ENCODE measurements at places on chromosomes 12 and 14.

- peak; percentile 57 for DNase-seq
Observed at GRCh38 chr14:89957791-89958190, 2.1 kb downstream of the TDP1 start.

GRCh38 chr12:108210001-108210400 lies 80.9 kb downstream of the WSCD2 start:
- no peak for DNase-seq

DNA sequence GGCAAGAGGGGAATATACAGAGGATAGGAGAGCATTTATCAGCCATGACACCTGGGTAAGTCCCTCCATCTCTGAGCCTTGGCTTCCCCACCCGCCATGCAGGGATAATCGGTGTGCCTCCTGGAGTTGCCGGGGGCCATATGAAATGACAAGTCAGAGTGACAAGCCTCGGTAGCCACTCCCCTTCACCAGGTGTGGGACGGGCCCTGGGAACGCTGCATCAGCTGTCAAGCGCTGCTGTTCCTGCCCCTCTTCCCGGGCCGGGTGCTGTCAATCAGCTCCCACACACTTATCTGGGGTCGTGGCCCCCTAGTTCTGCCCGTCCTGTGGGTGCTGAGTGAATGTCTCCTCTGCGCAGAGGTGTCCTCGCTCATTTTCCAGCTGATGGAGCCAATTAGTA lies 57.2 kb downstream of the MVK start:
- no peak for DNase-seq

GRCh38 chr12:80142640-80143039 lies 43.3 kb downstream of the OTOGL start:
- no peak for DNase-seq

- no peak for DNase-seq
Observed at GRCh38 chr12:26754148-26754547, 78.8 kb downstream of the ITPR2 start.

DNA sequence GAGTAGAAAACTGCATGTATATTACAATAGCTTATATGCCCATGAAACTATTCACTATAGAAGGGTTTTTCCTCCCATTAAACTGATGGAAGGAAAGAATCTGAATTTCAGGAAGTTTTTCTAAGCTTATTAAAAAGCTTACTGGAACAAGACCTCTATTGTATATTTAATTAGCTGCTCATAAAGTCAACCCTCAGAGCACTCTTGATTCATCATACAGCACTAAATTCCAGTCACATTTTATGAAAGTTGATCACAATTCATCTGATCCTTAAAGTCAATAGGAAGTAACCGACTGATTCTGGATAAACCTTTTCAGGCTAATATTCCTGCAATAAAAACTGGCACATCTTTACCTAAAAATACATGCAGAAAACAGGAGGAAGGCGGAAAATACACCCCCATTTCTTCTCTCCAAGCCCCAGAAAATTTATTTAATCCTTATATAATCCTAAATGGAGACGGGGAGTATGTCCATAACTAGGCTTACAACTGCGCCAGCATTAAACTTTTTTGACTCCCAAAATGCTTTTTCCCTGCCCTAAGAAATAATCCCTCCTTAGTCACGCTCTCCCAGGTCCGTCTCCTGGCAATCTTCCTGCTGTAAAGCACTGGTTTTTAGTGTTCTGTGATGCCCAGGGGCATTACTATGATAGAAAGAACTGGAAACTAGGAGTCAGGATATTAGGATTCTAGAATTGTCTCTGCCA lies 35.3 kb downstream of the DICER1 start:
- DNase-seq: no peak

GRCh38 chr14:54944737-54945391 lies 42.2 kb upstream of the GCH1 start:
- DNase-seq: no peak

GRCh38 chr12:89674326-89674942 lies 34.2 kb downstream of the ATP2B1 start:
- no peak for DNase-seq

DNA sequence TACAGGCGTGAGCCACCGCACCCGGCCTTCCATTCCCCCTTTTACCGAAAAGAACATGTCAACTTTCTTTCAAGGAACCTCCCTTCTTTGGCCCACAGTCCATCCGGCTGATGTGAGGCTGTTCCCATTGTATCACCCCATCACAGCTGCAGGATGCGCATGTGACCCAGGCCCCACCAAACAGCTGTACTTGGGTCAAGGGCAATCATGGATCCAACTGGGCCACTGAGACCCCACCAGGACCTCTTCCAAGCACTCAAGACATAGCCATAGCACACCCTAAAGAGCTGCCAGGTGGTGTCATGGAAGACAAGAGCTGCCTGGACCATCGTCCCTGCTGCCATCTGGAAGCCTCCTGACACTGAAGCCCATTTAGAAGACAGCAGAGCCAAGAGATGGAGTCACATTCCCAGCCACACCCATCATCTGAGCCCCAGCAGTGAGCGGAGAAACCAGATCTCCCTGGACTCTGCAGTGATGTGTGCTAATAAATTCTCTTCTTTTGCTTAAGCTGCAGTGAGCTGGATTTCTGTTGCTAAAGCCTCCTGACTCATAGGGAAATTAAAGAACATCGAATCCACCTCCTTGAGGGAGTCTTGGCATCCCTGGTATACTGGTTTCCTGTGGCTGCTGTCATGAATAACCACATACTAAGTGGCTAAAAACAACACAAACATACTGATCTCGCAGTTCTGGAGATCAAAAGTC lies 105.6 kb downstream of the KSR2 start:
- DNase-seq: no peak

GRCh38 chr14:67666750-67667449 lies 7.5 kb downstream of the VTI1B start:
- peak; percentile 59 for DNase-seq

- peak; percentile 82 for DNase-seq
Observed at GRCh38 chr12:50764286-50765094, 589 bp downstream of the ATF1 start.

- DNase-seq: no peak
Observed at GRCh38 chr12:66055837-66056319, 74.7 kb downstream of the LLPH start.

GRCh38 chr12:4203772-4204376 lies 69.7 kb upstream of the CCND2 start:
- DNase-seq: no peak

DNA sequence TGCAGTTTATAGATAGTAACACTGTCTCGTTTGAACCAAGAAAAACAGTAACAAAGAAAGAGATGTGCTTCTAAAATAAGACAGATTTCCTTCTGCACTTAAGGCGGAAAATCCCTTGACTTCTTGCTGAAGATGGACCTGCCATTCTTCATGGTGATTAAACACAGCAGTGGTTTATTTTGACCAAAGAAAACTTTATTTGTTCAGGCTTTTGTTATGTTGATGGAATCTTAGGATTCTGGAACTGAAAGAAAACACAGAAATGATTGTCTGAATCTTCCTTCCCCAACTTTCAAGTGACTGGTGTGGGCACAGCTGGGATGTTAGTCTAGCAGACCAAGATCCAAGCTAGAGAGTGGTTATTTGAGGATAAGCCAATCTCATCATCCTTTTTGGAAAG lies 72.2 kb downstream of the DACT1 start:
- DNase-seq: no peak

DNA sequence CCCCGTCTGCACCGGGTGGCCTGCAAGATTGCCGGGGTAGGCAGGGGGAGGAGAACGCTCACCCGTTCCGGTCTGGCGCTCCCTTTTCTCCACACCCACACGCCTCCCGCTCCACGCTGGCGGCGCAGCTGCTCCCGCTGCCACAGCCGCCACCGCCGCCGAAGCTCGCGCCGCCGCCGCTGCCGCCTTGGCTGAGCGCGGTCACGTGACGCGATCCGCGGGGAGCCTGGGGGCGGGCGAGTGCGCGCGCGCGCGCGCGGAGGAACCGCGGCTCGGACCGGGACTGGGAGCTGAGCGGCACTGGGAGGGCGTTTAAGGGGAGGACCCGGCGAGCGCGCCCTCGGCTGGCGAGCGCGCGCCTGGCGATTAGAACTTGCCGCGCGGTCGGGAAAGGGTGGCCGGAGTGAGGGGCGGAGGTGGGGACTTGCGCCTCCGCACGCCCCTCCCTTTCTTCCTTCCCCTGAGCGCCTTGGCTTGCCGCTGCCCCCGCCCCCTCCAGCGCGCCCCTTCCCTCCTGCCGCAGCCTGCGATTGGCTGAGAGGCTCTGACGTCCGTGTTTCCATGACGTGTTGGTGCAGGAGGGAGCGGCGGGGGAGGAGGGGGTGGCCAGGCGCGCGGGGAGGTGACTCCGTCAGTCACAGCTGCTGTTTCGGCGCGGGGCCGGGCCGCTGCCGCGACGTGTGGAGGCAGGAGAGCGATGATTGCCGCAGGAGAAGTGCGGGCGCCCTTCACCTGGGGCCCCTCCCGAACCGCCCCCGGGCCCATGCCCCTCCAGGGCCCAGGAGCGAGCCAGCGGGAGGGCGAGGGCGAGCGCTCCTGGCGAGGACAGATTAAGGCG lies 738 bp upstream of the ATP2B1 start:
- peak; percentile 100 for DNase-seq

GRCh38 chr12:113135178-113136127 lies at the start of gene RASAL1:
Gene RASAL1, minus strand, starts transcription at chr12:113135761. Its CDS starts 299 bp downstream, at chr12:113135462.
- peak; percentile 90 for DNase-seq

DNA sequence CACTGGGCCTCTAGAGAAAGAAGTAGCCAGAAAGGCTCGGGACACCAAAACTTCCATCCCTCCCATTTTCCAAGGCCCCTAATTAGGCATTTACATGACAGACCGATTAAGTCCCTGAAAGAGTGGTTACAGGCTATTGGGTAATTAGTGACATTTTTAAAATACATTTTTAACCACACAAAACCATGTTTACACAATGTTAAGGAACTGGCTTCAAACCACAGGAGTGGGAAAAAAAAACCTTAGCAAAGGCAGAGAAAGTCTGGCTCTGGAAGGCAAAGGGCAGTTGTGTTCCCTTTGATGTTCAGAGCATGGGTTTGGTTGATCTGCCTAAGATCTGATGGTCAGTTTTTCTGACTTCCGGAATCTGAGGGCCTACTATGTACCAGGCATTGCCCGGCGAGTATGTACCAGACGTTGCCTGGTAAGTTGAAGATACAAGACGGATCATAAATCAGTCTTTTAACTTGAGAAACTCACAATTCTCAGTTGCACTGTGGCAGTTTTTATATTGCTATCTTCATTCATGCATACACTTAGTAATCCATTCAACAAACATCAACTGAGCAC lies 576.5 kb downstream of the MED13L start:
- no peak for DNase-seq

DNA sequence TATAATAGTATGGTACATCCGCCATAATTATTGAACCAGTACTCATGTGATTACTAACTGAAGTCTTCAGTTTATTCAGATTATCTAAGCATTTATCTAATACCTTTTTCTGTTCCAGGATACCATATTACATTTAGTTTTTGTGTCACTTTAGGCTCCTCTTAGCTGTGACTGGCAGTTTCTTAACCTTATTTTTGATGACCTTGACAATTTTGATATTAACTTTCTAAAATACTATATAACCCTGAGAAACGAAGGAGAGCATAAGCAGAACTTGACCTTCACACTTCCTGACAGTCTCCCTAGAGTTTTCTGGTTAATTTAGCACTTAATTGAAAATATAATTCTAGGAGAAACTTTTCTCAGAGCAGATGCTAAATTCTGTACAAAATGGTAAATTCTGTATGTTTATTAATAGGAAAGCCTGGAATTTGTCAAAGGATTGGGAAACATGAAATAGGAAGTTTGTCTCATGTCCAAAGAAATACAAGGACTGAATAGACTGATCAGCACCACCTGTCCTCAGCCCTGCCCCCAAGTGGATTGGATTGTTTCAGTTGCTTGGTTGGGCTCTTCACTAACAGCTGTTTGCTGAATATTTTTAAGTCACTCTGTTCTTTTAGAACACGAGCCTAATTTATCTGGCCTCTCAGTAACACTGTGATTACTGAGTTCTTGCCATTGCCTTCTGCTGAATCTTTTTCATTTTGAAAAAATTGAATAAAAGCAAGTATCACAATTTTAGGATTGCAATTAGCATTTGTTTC lies 6.0 kb downstream of the BICDL1 start:
- no peak for DNase-seq

GRCh38 chr12:29255042-29255441 lies 106.0 kb downstream of the FAR2 start:
- DNase-seq: no peak

DNA sequence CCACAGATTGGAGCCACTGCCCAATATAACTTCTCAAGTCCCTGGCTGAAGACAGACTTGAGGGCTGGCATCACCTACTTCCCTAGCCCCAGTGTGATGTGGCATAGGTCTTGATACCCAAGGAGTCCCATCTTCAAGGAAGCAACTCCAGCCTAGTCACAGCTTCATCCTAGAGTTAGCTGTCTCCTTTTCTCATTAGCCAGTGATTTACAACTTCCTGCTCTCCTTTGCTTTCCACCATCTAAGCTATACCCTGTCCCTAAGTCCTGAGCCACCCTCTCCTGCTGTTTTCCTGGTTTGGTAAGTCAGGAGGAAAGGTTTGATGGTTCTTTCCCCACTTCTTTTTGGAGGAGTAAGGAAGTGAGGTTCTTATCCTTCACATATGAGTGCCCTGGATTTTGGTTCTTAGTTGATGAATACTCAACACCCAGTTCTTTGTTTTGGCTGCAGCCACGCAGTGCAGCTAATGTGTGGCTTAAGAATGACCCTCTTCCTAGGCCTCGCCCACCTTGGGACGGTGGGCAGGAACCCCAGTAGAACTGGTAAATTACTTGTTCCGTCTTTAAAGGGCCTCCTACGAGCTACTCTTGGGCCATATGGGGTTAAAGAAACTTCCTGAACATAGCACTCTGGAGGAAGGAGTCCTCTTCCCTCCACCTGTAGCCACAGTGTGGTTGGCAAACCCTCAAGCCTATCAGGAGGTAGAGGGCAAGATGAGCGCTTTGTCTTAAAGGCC lies 3.9 kb upstream of the GPX2 start:
- no peak for DNase-seq

- DNase-seq: no peak
Observed at GRCh38 chr14:28820677-28821076, 54.1 kb downstream of the FOXG1 start.

GRCh38 chr12:27198036-27198435 lies 46.0 kb upstream of the STK38L start:
- DNase-seq: peak; percentile 76

DNA sequence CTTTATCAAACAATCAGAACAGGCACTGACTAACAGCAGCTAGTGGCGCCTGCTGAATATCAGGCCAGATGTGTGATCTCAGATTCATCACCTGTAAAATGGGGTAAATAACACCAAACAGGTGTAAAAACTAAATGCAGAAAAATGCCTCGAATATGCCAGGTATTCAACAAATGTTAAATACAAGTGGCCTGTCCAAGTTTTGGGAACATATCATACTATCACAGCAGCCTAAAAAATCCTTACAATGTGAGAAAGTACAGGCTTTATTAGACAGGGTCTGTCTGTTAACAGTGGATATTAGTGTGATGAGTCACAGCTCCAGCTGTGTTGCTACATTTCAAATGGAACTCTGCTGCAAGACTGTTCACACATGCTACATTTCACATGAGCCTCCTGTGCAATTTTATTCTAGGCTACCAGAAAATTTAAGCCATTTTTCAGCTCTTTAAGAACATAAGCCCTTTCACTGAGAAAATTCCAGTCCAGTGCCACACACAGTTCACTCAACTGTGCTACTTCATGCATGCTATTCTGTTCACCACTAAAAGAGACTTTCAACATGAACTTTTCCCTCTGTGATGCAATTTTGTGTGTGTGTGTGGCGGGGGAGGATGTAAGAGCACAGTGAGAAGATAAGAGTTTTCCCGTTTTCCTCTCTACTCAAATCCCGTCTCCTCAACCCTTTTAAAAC lies 56.7 kb downstream of the MSRB3 start:
- DNase-seq: peak; percentile 84
